Activated naive CD8-positive, alpha-beta T cell treated with anti-CD3 and anti-CD28 coated beads, Interleukin-2, amount 50 U/mL, for 16 hours (primary cell): ENCODE measurements at places on chromosomes 3 and 15.

DNA sequence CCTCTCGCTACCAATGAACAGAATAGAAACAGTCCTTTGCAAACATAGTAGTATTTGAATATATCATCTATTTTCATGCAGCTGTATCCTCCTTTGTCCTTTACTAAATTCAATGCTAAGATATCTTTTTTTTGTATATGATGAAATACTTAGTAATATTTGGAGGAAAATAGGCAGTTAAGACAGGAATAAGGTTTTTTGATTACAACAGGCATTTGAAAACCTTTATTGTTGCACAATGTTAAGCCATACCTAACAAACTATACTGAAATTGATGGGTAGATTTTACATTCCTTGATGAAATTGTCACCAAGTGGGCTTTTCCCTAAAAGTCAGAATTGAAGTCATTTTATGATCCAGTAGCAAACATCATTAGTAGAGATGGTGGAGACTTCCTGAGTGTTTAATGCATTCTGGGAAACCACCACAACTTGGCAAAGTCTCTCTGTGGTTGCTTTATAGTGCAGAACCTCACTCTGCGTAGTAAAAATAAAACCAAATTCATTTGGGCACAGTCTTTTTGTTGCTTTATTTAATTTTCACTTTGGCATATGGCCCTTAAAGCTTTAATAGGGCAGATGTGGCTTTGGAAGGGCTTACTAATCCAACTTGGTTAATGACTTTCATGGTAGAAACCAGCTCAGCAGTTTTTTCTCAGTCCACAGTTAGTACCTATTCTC lies 216.0 kb downstream of the DIPK2A start:
- no peak for DNase-seq

DNA sequence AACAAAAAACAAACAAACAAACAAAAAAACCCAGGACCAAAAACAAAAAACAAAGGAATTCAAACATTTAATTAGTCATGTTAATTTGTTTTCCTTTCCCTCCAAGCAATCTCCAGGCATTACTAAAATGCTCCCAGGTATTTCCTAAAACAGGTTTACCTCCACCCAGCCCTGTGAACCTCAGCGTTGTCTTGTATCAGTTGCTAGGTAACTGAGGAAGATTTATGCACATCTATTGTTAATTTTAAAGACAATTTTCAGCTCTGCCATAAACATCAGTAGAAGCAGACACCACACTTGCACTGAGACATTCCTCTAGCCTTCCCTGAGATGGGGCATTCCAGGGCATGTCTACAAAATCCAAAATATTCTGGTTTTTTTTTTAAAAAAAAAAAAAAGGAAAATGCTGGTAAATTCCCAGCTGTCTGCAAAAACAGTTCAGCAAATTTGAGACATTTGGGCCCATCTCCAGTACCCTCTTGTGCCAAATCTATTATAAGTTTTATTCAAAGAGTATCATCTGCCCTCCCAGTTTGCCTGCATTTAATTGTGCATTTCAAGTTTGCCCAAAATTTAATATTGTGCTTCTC lies 227.6 kb downstream of the ADAMTS9 start:
- no peak for DNase-seq

DNA sequence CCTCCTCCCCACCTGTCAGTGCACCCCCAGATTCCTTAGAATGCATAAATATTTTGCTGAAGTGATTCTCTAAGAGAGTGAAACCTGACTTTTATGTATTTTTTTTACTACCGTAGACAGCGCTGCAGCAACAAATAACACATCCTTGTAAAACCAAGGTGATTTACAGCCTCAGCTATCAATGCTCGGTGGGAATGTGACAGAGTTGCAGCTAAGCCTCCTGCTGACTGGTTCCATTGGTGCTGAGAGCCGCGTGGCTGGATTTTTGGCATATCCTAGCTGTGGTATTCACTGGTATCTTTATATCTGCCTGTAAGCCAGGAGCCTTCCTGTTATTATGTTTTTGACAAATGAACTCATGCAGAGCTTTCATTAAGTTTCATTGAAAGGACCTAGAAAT lies 11.0 kb downstream of the FGD5 start:
- no peak for DNase-seq

DNA sequence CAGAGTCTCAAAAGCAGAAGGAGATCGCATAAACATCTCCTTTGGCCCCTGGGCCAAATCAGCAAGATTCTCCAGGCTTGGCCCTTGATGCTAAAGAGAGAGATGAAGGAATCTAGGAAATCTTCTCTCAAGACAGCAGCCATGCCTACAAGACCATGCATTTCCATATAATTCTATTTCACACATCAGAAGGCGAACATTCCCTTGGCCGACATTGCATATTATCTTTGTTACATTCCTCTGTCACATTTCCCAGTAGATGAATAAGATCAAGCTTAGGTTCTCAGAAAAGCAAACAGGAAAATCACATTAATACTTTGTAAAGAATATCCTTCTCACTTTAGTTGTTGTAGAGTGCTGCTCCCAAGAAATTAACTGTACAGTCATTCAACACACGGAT lies 21.3 kb downstream of the GASK1A start:
- DNase-seq: no peak

DNA sequence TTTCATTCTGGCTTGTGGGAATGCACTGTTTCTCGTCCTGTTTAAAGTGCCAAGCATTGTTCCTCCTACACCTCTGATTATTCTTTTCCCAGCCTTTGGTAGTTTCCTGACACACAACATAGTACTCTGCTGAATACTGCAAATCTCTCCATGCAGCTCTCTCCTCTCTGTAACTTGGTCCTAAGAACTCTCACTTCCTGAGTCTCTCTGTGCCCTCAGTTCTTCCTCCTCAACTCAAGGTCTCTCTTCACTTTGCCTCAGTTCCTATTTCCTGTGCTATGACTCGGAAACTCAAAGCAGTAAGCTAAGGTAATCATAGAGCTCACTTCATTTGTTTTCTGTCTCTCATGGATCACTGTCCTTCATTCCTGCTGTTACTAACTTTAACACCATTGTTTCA lies 113.4 kb downstream of the ZNF280D start:
- no peak for DNase-seq

- DNase-seq: no peak
These were observed 60.2 kb downstream of the CORO2B start for GRCh38 chr15:68638953-68639515.

- no peak for DNase-seq
These were observed 25.7 kb upstream of the CLDN16 start for GRCh38 chr3:190362258-190362657.

DNA sequence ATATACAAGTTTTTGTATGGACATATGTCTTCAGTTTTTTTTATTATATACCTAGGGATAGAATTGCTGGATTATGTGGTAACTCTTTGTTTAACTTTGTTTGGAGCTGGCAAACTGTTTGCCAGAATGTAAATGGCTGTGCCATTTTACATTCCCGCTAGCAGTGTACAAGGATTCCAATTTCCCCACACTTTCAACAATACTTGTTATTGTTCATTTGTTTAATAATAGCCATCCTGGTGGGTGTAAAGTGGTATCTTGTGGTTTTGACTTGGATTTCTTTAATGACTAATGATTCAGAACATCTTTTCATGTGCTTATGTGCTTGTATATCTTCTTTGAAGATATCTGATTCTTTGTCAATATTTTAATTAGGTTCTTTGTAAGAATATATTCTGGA lies 64.4 kb downstream of the ZNF609 start:
- DNase-seq: no peak

GRCh38 chr3:42055291-42055690 lies 35.9 kb upstream of the TRAK1 start:
- no peak for DNase-seq

GRCh38 chr3:26960382-26960781 lies 337.8 kb downstream of the LRRC3B start:
- DNase-seq: no peak

GRCh38 chr3:48367201-48367600 lies 4.8 kb upstream of the FBXW12 start:
- DNase-seq: no peak

DNA sequence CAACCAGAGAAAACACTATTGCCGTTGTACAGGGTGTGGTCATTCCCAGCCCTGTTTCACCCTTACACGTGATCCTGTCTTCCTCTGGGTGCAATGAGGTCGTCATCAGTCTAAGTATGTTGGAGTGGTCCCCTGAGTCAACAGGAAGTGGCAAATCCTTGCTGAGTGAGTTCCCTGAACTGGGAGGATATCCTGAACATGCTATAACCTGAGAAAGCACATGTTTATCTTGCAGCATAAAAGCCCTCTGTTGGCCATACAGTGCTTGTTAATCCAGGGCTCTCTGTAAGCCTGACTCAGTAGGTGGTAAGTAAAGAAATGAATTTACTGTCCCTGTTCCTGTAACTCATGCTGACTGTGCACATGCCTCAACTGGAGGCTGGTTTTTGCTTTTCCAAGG lies 477.8 kb upstream of the RGMA start:
- DNase-seq: no peak

DNA sequence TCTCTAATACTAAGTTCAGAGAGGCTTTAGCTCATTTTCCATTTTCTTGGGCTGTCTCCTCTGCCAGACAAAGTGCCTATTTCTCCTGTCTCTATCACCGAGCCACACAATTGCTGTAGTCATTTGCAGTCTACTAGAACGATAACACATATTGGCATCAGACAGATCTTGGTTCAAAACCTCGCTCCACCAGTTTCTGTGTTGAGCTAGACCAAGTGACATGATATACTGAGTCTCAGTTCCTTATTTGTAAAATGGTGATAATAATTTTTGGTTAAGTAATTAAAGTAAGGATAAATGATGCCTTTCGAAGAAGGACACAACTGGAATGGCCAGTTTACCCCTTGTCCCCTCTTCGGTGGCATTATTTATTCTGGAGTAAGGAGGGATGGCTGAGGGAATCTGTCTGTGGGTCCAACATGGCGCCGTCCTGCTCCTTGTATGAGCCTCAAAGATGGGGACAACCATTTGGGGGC lies 398 bp upstream of the RAB7A start:
- no peak for DNase-seq

DNA sequence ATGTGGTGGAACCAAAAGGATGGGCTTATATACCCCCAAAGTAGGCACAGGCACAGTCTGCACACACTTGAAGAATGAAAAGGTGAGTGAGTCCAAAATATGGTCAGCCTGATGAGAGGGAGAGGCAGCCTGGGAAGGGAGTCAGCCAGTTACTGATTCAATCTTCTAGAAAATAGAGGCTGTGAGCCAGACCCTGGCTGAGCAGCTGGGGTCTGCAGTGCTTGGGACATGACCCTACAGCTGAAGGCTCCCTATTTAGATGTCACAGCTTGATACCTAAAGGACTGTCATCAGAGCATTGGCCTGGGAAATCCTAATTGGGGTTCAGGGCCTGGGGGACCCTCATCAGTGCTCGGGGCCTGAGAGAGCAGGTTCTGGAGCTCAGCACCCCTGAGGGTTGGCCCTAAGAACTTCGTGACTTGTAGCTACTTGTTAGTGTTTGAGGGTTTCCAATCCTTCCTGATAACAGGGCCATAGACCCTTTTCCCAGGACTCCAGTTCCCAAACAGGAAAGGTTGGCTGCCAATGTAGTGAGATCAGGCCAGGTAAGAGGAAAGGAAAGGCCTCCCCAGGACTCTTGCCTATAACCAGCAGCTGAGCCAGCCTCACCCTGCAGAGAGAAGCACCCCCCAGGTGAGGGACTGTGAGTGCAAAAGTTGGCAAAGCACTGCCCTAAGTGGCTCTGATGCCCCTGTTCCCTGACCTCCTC lies 54.7 kb upstream of the SLCO2A1 start:
- DNase-seq: no peak

DNA sequence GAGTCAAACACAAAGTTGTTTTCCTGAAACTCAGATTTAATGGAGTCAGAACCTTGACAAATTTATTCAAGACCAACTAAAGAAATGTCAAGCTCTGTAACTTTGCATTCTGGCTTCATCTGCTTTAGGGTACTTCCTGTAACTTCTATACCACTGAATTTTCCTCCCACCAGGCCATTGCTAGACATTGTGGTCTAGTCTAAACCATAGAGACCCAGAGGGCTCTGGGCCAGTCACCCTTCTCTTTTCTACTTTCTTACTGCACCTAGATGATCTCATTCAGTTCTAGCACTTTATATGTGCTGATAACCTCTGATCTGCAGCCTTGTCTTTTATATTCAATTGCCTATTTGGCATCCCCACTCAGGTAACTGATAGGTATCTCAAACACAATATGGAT lies 2.8 kb upstream of the OR5K1 start:
- DNase-seq: no peak

DNA sequence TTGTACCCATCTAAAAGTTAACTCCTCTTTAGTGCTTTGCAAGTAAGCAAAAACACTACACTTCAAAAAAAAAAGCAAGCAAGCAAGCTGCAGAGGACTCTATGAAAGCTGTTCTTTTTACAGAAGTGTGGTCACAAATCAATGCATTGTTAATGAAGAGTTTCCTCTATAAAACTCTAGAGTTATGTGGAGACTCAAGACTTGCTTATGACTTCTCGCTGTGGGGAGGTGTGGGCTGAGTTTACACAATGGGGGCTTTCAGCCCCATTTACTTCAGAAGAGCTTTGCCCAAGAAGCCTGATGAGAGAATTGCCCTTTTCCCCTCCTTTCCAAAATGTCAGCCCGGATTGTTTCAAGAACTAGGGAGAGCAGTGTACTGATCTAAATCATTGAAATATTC lies 144.4 kb downstream of the IGSF11 start:
- no peak for DNase-seq

GRCh38 chr15:101267320-101268104 lies 9.8 kb downstream of the SELENOS start:
- no peak for DNase-seq

DNA sequence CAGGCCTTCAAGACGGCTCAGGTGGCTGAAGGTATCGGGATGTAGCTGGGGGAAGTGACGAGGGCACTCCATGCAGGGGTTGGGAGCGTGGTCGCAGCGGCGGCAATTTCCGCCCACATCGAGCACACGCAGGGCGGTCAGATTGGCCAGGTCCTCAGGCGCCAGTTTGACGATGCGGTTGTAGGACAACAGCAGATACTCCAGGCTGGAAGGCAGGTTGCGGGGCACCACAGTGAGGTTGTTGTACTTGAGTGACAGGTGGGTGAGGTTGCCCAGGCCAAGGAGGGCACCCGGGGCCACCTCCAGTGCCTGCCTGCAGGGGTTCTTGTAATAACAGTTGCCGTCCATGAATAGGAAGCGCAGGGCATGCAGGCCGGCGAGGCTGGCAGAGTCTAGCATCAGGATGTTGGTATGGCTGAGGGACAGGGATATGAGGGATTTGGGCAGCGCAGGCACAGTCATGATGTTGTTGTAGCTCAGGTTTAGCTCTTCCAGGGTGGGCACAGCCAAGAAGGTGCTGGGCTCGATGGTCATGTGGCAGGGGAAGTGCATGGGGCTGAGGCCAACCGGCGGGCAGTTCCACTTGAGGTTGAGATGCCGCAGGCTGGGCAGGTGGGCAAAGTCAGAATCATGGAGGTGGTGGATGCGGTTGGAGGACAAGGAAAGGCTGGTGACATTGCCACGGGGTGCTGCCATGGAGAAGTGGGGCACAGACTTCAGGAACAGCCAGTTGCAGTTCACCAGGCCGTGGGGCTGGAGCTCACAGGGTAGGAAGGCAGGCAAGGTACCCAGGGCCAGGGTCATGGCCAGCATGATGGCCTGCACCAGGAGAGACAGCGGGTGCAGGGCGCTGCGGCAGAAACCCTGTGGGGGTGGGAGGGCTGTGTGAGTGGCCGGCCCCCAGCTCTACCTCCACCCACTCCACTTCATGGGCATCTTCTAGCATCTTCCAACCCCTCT lies 1.7 kb downstream of the TLR9 start:
- DNase-seq: no peak
